ENCODE measurements at places on chromosomes 12 and 14.

DNA sequence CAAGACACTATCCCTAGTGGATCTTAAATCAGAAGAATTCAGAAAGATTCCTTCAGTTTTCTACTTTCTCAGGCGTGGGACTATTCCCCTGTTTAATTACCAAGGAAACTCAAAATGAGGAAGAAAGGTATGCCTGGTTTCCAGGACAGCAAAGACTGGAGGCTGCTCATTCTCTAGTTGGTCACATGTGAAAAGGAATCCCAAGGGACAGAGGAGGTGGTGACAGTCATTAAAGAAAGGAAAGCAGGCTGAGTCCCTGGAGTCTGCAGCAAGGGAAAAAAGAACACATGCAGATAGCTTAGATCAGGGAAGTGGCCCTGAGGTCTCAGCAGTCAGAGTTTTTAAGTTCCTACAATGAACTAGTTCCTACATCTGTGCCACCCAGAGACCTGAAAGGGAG is 165.4 kb upstream of the CCDC198 start:
- no peak for DNase-seq

GRCh38 chr12:26791301-26791791 is 41.6 kb downstream of the ITPR2 start:
- DNase-seq, result no peak

DNA sequence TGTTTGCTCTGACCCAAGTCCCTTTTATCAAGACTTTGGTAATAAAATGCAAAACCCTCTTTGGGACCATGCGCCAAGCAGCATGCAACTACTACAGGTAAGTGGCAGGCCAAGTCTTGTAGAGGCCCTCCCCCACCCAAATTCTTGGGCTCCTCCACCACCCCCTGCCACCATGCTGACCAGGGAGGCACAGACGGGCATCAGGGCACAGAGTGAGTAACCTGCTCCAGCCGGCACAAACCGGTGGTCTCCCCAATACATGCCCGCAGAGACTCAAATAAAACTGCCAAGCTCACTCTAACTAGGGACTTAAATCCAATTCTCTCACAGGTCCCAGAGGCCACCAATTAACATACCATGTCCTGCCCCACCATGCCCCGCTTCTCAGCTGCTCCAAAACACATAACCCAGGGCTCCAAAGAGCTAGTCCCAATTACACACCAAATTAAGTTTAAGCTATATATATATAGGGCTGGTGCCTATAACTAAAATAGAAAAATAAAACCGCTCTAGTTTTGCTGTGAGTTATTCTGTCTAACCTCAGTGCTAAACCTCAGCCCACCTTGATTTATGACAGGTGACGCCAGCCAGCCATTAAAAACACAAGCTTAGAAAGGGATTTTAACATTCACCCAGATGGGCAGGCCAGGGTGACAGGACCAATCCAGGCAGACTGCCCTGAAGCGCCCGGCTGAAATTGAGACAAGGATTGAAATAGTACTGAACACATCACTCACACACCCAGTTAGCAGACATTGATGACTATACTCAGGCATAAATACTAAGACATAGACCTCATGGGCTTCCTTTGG is 81.0 kb downstream of the CLMN start:
- DNase-seq, result no peak

DNA sequence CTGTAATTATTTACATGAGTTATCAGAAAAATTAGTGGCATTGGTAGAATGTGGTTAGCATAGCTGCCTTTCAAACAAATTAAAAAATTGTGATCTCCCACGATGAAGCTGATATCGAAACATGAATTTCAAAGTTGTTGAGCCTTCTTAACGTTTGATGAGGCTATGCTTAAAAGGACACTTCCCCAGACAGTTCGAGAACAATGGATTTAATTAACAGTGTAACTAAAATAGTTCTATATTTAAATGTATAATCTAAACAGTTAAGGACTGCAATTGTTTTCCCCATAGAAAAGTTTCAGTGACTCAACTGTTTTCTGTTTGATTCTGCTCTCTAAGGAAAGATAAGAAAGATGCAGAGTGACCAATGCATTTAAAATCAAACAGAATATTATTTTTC is 1.6 kb downstream of the CLEC2B start:
- DNase-seq, result no peak

All from CD4-positive, alpha-beta T cell treated with Interferon gamma for 1 hour (primary cell).